Astrocyte (in vitro differentiated cells and primary cell): ENCODE measurements at places on chromosomes 16 and 17. TPM values are rescaled to one million over a fixed set of nuclear protein-coding genes. Genes with fewer than 3 reads are reported as not detected.

DNA sequence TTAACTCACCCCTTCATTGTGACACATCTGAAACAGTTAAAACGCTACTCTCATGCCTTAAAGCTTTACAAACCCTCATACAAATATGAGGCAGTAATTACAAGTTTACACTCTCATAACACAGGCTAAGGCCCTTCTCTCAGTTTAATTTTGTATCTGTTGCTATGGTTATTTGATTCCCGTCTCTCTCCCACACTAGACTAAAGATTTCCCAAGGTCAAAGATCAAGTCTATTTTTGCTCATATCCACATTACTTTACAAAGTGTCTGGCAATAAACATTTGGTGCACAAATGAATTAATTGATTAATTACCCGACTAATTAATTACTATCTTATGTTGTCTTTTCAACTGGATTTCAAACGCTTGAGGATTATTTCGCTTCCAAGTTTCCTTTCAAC lies 86.4 kb upstream of the MYOCD start:
- no peak for DNase-seq
- no peak overlapping the region for H3K4me3 ChIP-seq
- no peak overlapping the region for H3K27ac ChIP-seq
- no peaks in the 10 kb centered on the region for H3K27me3 ChIP-seq

DNA sequence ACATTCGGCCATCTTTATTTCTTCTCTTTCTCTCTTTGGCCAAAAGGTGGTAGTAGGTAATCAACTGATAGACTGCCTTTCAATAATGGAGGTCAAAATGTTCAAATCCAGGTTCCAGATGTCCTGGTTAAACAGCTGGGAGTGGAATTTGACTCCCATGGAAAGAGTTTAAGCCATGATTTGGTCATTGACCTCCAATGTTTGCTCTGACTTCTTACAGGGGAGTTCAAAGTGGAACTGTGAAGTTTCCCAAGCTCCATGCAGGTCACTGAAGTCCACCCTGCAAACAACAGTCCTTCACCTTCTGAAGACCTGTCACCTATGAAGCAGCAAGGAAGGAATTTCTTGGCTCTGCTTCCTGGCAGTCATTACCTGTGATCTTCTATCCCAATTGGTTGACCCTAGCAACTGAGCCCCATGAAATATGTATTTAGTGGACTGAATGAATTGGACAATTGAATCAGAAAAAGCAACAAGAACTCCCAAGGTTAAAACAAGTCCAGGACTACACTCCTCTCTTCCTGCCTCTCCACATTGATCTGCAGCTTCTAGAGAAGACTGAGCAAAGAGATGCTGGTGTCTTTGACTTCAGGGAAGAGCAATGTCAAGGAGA lies 28.0 kb upstream of the SOX9 start:
- H3K27me3 ChIP-seq = peaks cover 2% of the 10 kb centered on the region
- no peaks in the 10 kb centered on the region for H3K4me1 ChIP-seq
- DNase-seq = no peak

DNA sequence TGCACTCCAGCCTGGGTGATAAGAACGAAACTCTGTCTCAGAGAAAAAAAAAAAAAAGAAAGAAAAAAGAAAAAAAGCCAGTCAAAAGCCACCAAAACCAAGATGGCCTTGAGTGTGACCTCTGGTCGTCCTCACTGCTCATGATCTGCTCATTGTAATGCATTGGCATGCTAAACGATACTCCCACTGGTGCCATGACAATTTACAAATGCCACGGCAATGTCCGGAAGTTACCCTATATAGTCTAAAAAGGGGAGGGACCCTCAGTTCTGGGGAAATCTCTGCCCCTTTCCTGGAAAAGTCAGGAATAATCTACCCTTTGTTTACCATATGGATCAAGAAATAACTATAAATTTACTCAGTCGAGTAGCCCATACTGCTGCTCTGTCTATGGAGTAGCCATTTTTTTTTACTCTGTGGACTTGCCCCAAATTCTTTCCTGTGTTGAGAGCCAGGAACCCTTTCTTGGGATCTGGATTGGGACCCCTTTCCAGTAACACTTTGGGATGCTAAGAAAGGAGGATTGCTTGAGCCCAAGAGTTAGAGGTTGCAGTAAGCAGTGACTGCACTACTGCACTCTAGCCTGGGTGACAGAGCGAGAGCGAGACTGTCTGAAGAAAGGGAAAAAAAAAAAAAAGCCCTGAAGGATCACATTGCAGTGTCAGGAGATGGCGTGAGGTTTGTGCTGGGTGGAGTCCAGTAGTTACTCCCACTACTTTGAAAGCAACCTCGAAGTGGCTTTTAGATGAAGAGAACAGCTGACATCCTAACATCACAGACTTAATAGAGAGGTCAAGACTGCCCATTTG lies 3.7 kb upstream of the TMEM231 start:
- peak; percentile 73 for DNase-seq
- no peak overlapping the region for H3K4me3 ChIP-seq
- peaks cover 7% of the 10 kb centered on the region for H3K4me1 ChIP-seq
- no peak overlapping the region for H3K27ac ChIP-seq
- no peaks in the 10 kb centered on the region for H3K36me3 ChIP-seq

GRCh38 chr16:35753559-35754390 lies 2294.4 kb downstream of the TP53TG3F start:
- no peak for DNase-seq
- H3K27ac ChIP-seq = no peak overlapping the region
- no peaks in the 10 kb centered on the region for H3K36me3 ChIP-seq
- no peaks in the 10 kb centered on the region for H3K27me3 ChIP-seq
- H3K4me1 ChIP-seq = no peaks in the 10 kb centered on the region

DNA sequence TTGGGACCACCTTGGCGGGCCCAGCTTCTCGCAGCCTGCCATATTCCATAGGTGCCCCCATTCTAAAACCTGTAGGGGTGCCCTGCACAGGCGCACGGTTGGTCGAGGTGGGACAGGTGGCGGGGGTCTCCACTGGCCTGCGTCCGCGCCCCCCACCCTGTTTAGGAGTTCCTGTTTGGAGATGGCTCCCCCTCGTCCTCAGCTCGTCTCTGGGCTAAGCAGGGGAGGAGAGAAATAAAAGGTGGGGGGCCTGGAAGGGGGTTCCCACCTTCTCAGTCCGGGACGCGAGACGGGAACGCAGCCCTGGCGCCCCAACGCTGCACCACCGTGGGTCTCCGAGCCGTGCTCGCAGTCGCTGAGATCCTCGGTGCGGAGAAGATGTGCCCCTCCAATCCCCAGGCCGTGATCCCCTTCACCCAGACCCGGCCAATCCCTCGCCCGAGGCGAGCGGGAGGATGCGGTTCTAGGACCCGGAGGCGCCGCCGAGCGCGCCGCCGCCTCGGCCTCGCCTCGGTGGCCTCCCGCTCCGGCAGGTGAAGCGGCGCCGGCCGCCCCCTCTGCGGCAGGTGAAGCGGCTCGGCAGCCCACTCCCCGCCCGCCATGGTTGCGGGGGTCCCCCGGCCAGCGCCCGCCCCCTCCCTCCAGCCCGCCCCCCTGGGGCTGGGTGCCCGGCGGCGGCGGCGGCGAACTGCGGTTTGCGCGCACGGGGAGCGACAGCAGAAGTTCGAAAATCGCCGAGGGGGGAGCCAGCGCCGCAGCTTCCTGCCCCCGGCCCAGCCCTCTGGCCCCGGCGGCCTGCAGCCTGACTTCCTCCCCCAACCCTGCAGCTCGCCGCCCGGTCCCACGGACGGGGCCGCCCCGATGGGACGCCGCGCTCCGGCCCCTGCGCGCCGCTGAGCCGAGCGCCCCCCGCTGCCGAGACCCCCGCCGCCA lies at the start of gene FMNL1:
TSS of gene FMNL1 (plus strand) at position 805 of the 933 bp plus-strand sequence. CDS start 240 bp downstream, outside the sequence.
- no peak for DNase-seq
- no peaks in the 10 kb centered on the region for H3K36me3 ChIP-seq
- peaks cover 21% of the 10 kb centered on the region for H3K27me3 ChIP-seq
- no peak within 1 kb of the TSS for H3K27ac ChIP-seq
- H3K4me1 ChIP-seq = peaks cover 4% of the 10 kb centered on the region

The CPNE7 gene
- total RNA-seq = 6.7 and 7.5 TPM in 2 replicates

The GLTPD2 gene
- not detected in 2 replicates for total RNA-seq

The PALB2 gene
- 12.2 and 12.8 TPM in 2 replicates for total RNA-seq
